Testis (tissue), 5 donors: ENCODE measurements at places on chromosomes 6 and 20.

GRCh38 chr6:18101271-18101670, 21.2 kb downstream of the NHLRC1 start:
- no peaks in the 10 kb centered on the region for H3K36me3 ChIP-seq
- DNase-seq = no peak
- no peaks in the 10 kb centered on the region for H3K4me1 ChIP-seq

DNA sequence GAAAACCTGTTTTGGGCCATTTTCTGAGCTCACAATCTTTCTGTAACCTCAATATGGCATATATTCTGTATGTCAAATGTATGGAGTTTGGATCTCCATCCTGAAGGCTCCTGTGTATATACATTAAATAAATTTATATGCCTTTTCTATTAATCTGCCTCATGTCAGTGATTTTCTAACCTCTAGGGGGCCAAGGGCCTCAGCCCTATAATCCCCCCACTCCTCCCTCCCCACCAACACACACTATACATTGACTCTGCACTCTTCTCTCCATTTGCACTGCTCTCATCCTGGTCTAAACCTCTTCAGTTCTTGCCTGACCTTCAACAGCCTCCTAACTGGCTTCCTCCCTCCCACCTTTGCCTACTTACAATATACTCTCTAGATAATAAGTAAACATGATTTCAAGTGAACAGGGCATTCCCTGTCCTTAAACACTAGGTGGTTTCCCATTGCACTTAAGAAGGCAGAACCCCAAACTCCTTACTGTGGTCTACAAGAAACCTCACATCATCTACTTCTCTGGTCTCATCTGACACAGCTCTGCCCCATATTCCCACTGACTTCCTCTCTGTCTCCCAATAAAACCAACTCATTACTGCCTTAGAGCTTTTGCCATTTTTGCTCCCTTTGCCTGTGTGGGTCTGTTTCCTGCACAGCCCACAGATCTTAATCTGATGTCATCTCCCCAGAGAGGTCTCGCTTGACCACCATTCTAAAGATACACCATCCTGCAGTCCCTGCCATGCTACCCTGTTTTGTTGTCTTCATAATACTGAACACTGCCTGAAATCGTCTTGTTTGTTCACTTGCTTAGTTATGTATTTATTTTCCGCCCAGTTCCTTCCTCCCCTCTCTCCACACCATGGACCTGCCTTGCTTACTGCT, 213.7 kb downstream of the SYNE1 start:
- no peaks in the 10 kb centered on the region for H3K36me3 ChIP-seq
- no peak for DNase-seq
- no peaks in the 10 kb centered on the region for H3K4me1 ChIP-seq
- no peaks in the 10 kb centered on the region for H3K27me3 ChIP-seq

GRCh38 chr6:163943607-163944385, 529.3 kb downstream of the QKI start:
- no peak overlapping the region for H3K27ac ChIP-seq
- H3K36me3 ChIP-seq = no peaks in the 10 kb centered on the region
- peaks cover 6% of the 10 kb centered on the region for H3K4me1 ChIP-seq
- H3K27me3 ChIP-seq = no peaks in the 10 kb centered on the region

- H3K36me3 ChIP-seq = no peaks in the 10 kb centered on the region
- peak overlapping the region; percentile 70 for H3K27ac ChIP-seq
- DNase-seq = peak; percentile 32
- peaks cover 46% of the 10 kb centered on the region for H3K4me1 ChIP-seq
- no peaks in the 10 kb centered on the region for H3K27me3 ChIP-seq
These were observed 154.2 kb upstream of the QKI start for GRCh38 chr6:163260111-163260895.

- DNase-seq = no peak
- no peaks in the 10 kb centered on the region for H3K27me3 ChIP-seq
- no peaks in the 10 kb centered on the region for H3K4me1 ChIP-seq
- no peak overlapping the region for H3K27ac ChIP-seq
- no peak overlapping the region for H3K4me3 ChIP-seq
- no peaks in the 10 kb centered on the region for H3K36me3 ChIP-seq
These were observed 62.0 kb downstream of the MMUT start for GRCh38 chr6:49401063-49401462.
